ENCODE measurements at places on chromosomes 2 and 18.

- DNase-seq: no peak
These were observed 42.7 kb downstream of the ZFP36L2 start for GRCh38 chr2:43183743-43184142.

GRCh38 chr2:160194946-160195345 is 5.1 kb downstream of the ITGB6 start:
- no peak for DNase-seq

GRCh38 chr2:37068686-37069085 is 15.5 kb downstream of the HEATR5B start:
- DNase-seq: no peak

- no peak for DNase-seq
These were observed 209.0 kb upstream of the KYNU start for GRCh38 chr2:142668420-142668819.

DNA sequence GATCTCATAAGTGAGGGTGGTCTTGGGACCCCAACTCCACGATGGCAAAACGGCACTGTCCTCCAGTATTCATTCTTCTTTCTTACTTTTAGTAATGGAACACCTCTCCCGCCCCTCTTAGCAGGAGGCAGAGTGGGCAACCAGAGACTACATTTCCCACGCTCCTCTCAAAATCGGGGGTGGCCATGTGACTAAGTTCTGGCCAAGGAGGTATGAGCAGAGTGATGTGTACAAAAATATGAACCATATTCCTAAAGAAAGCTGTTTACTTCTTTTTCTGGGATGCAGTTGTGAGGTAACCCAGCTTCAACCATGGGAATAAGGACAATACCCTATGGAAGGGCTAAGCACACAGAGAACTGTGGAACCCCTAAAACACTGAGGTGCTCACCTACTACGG is 12.8 kb downstream of the REV1 start:
- no peak for DNase-seq

DNA sequence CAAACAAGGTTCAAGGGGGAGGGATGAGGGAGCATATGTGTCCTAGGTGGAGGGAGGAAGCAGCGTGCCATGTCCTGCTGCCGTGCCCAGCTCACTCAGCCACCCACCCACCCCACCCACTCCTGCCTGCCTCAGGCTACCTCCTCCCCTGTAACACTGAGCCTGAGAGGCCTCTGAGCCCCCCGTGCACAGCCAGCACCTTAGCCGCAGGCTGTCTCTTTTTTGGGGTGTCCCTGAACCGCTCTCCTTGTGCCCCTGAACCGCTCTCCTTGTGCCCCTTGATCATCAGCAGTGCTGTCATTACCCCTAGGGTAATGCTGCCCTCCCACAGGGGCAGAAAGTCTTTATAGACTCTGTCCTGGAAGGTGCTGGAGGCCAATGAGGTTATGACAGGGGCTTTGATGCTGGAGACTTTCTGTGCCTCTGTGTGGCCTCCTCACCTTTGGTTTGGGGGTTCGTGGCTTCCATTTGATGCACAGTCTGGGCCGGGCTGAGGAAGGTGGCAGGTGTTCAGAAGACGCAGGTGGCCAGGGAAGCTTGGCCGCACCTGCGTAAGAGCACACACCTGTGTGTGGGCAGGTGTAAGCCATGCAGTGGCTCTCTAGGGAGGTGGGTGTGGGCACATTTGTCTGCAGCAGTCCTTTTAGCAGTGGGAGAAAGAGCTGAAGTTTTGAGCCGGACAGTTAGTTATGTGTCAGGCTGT is 140.0 kb downstream of the SEPTIN10 start:
- no peak for DNase-seq

- DNase-seq: no peak
These were observed 45.5 kb downstream of the FSHR start for GRCh38 chr2:49108851-49109250.

DNA sequence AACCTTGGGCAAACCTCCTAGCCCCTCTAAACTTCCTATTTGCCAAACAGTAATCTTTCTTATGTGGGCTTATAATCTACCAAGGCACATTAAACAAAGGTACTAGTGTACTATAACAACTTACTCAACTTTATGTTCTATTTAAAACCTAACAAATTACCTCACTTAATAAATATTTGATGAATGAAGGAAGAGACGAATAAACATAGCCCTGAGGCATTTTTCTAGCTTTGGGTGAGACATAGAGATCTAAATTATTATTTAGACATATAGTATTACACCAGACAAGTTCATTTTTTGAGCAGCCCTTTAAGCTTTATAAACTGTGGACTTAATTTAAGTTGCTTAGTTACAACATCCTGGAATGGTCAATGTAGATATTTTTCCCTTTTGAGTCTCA is 104.6 kb downstream of the UNC80 start:
- no peak for DNase-seq

DNA sequence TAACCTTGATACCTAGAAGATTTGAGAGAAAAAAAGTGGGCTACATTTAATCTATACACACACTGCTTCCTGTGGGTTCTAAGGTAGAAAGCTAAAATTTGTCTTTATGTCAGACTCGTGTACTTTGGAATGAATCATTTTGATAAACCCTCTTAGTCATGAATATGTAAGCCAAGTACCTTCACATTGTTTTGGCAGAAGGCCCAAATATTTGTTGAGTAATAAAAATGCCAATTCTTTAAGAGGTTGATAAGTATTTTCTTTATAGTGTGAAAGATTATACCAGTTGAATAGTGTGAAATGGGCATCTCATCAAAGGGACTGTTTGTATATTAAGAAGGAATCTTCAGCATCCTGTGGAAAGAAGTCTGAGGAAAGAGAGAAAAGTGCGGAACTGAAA is 1464.7 kb upstream of the ZEB2 start:
- no peak for DNase-seq

DNA sequence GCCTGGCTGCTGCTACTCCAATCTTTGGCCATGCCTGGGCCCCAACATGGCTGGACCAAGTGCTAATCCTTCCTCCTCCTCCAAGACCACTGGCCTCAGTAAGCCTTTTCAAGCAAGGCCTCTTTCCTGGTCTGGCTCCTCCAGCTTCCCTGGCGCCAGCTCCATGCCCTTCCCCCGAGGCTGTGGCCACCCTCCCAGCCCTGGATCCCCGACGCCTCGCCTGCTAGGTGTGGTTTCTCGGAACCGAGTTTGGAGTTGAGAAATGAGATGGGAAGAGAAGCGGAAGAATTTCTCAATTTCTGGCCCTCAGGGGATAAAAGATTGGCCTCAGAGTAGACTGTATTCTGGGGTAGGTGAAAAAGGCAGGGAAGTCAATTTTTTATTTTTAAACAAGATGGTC is 46.4 kb downstream of the ADCY3 start:
- no peak for DNase-seq

DNA sequence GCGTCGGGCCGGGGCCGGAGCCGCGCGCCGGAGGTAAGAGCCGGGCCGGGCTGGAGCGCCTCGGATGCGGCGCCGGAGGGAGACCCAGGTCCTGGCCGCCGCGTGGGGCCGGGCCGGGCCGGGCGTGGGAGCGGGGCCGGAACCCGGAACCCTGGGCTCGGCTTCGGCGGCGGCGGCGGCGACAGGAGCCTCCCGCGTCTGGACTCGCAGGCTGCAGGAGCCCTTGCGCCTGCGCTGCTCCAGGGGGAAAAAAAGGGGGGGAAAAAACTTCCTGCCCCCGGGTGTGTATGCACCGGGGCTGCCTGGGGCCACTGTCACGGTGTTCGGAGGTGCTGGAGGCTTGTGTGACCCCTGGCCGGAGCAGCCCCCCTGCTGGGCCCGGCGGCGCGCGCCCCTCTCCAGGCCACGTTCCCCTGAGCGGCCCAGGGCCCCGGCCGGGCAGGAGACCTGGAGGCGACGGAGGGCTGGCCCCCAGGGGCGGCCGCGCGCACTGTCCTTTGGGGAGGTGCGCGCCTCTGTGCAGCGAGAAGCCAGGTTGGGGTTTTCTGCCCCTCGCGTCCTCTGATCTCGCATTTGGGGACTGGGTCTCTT is 864 bp downstream of the KLHL29 start:
- DNase-seq: no peak

GRCh38 chr18:75267643-75268363 is 57.2 kb downstream of the TSHZ1 start:
- no peak for DNase-seq

DNA sequence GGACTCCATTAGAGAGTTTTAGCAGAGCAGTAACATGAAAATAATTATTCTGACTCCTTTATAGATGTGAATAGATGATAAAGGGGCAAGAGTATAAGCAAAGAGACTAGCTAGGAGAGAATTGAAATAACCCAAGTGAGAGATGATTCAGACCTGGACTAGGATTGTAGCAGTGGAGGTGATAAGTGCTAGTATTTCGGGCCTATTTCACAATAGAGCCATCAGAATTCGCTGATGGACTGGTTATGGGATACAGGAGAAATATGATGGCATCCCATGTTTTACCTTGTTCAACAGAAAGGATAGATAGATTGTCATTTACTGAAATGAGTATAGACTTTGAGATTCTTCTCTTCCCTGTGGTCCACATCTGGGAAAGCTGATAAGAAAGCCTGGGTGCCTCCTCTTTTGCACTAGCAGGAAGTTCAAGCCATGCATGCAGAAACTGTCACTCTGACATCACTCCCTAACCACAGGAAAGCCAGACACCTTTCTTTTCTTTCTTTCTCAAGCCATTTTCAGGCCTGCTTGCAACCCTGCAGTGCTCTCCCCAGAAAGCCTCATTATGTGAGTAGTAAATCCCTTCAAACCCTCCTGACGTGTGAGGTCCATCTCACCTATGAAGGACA is 25.3 kb downstream of the DYNAP start:
- no peak for DNase-seq

DNA sequence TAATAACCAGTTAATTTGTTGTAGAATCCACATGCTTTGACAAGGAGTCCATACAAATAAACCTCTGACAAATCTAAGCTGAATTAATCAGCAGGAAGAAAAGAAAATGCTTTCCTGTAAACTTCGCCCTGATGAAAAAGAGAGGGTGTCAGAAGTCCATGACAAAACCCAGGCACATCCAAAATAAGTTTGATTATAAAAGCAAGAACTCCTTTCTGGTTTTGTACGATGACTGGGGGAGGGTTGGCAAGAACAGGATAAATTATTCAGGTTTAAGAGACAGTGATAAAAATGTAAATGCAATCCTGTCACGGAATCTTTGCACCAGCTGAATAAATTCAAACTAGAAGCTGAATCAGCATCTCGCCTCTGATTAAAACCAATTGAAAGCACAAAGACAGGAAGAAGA is 469.2 kb upstream of the TNP1 start:
- DNase-seq: no peak

DNA sequence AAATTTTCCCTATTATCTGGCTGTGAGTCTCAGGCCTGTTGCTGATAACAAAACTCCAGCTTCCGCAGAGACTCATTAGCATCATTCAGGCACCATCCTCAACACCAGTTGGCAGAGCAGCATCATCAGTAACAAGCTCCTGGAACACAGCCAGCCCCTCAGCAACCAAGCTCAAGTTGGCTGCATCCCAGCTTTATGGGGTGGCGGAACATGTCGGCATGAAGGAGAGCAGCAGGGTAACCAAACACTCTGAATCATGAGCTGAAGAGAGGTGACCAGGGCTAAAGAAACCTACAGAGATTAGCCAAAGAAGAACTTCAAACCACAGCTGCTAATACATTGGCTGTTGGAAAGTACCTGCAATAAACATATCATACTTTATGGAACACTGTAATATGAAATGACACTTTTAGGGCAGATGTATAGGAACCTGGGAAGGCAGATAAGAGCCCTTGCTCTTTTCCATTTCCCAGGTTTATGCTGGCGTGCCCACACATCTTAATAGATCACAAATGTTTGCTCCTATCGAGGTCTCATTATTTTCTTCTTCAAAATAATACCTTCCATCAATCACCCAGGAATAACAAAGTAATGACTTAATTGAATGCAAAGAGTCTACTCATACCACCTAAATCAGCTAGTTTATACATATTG is 63.8 kb downstream of the PDE11A start:
- DNase-seq: no peak

- no peak for DNase-seq
These were observed 95.0 kb downstream of the TNFRSF11A start for GRCh38 chr18:62420151-62420512.

DNA sequence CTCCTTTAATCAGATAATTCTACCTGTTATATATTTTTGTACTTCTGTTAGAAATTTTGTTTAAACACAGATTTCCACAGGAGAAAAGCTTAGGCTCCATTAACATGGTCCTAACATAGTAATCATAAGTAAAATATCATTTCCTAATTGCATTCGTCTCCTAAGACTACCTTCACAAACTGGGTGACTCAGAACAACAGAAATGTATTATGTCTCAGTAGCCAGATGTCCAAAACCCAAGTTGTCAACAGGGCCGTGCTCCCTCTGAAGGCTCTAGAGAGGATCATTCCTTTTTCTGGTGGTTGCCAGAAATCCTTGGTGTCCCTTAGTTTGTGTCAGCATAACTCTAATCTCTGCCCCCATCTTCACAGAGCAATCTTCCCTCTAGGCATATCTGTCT is 5.4 kb downstream of the FBXO15 start:
- no peak for DNase-seq

GRCh38 chr2:73825408-73825807 is 3.4 kb upstream of the STAMBP start:
- no peak for DNase-seq

DNA sequence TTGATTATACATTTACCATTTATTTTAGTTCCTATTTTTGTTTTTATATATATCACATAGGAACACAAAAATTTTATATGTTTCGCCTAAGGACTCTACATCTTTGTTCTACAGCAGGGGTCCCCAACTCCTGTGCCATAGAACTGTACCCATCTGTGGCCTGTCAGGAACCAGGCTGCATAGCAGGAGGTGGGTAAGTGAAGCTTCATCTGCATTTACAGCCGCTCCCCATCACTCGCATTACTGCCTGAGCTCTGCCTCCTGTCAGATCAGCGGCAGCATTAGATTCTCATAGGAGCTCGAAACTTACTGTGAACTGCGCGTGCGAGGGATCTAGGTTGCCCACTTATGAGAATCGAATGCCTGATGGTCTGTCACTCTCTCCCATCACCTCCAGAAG is 25.3 kb downstream of the TRAK2 start:
- DNase-seq: no peak

DNA sequence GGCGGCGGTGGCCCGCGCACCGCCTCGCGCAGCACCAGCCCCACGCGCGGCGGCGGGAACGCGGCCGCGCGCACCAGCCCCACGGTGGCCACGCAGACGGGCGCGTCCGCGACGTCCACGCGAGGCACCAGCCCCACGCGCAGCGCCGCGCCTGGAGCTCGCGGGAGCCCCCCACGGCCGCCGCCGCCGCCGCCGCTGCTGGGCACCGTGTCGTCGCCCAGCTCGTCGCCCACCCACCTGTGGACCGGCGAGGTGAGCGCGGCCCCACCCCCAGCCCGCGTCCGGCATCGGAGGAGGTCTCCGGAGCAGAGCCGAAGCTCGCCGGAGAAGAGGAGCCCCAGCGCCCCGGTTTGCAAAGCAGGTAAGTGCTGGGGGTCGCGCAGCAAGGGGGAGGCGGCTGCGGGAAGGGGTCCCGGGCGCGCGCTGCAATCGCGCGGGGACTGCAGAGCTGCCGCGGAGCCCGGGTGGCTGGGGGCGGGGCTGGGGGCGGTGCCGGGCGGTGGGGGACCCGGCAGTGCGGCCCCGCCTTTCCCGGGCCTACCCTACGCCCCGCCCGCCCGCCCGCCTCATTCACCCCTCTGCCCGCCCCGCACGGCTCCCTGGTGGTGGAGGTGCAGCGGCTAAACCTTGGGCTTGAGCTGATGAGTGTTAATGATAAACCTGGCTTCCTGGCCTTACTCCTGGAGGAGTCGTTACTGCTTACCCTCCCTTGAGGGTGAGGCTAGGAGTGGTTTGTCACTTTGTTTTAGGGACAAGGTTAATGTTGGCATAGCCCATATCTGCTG is 851 bp downstream of the FAM117B start:
- DNase-seq: peak; percentile 88

GRCh38 chr2:168009900-168010299 is 237.5 kb downstream of the STK39 start:
- DNase-seq: no peak

- DNase-seq: no peak
These were observed 12.5 kb upstream of the GEMIN6 start for GRCh38 chr2:38765551-38765950.

Measured in liver (tissue), 10 donors.